T-helper 9 cell (primary cell): ENCODE measurements at places on chromosomes 3 and 15.
A peak's percentile ranks its signal among the peaks of the same experiment; 100 is the strongest.

GRCh38 chr3:156171281-156172267 lies 51.2 kb downstream of the KCNAB1 start:
- DNase-seq: no peak

- DNase-seq: no peak
Observed at GRCh38 chr3:131728898-131729642, 226.3 kb upstream of the MRPL3 start.

- DNase-seq: no peak
Observed at GRCh38 chr3:10341901-10342398, 21.0 kb upstream of the SEC13 start.

- no peak for DNase-seq
Observed at GRCh38 chr15:38755718-38756117, 191.1 kb upstream of the RASGRP1 start.

DNA sequence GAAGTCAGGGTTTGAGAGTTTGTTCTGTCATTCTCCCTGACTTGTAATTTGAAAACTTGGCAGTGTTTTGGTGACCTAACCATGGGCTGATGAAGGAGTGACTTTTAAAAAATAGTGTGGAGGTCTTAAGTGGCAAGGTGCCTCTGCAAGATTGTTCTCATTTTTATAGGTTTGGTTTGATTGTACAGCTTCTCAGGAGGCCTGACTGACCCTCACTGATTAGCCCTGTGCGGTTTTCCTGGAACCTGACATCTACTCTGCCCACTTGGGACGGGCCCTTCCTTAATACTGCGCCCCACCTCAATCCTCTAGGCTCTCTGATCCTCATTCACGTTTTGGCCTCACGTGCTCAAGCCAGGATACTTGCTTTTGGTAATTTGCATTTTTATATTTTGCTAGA lies 2.8 kb downstream of the UBE2E1 start:
- DNase-seq: no peak

GRCh38 chr15:92901995-92902394 lies 1.9 kb downstream of the CHD2 start:
- DNase-seq: no peak

DNA sequence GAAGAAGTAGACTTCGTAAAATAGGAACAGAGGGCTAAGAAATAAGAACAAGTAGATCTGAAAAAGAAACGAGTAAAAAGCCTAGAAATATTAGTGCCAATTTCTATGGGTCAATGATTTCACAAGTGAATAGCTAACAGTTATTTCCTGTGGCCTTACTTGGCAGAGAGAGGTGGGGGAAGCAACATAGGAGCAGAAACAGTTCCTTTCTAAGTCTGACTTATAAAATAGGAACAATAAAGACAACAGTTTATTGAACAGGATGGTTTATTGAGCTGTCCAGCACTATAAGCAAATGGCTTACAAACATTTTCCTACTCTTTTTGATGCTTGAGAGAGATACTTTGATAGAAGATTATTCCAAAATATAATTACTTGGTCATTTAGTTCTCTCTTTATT lies 37.9 kb downstream of the AGTR1 start:
- no peak for DNase-seq

GRCh38 chr15:65790694-65791334 lies 1.3 kb downstream of the DENND4A start:
- no peak for DNase-seq

GRCh38 chr3:30685267-30685667 lies 78.9 kb downstream of the TGFBR2 start:
- no peak for DNase-seq

- no peak for DNase-seq
Observed at GRCh38 chr3:127706785-127707351, 34.1 kb downstream of the ABTB1 start.

GRCh38 chr3:12969486-12969885 lies 103.7 kb downstream of the IQSEC1 start:
- DNase-seq: no peak

GRCh38 chr15:68209735-68210408 lies 4.7 kb upstream of the CALML4 start:
- DNase-seq: no peak

DNA sequence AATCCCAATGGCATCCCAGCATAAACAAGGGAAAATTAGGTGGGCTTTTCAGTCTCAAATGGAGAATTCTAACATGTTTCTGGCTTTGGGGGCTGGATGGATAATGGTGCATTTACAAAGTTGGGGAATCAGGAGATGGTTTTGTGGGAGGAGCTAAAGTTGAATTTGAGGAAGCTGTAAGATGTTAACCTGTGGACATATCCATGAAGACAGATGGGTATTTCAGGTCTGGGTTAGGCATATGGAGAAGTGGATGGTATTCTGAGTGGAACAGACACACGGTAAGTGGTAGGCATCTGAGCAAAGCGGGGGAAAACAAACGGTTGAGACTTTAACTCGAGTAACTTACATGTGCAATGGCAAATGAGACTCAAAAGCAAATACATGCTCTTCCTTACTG lies 1.7 kb upstream of the LMLN start:
- DNase-seq: no peak

DNA sequence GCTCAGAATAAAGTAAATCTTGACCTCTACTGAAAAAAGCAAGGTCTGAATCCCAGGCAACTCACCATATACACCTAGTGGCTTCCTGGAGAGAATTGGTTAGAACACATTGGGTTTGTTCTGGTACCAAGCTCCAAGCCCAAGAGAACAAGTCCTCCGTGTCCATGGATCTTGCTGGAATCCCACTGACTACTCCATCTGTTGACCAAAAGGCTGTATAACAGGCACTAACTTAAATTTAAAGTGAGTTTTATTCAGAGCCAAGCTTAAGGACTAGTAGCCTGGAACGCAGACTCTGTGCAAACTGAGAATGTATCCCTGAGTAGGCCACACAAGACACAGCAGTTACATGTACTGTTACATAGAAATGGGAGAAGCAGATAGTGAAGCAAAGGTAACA lies 342.1 kb upstream of the LRRC3B start:
- DNase-seq: no peak

DNA sequence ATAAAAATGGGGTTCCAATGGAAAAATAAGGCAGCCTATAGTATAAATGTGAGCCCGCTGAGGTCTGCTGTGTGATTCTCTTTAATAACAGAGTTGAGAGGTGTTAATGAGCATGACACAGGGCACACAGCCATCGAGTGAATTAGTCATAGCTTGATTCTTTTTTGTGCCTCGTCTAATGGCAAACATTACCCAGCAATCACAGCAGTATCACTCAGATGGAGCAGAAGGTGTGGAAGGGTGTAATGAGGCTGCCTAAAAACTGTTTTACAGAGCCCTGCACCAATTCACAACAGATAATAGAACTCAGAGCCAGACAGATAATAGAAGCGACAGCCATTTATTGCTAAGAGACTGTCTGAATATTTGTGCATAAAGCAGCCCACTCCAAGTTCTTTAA lies 178.6 kb upstream of the TPRG1 start:
- no peak for DNase-seq

- DNase-seq: no peak
Observed at GRCh38 chr15:95684693-95685115, 645.8 kb upstream of the NR2F2 start.

DNA sequence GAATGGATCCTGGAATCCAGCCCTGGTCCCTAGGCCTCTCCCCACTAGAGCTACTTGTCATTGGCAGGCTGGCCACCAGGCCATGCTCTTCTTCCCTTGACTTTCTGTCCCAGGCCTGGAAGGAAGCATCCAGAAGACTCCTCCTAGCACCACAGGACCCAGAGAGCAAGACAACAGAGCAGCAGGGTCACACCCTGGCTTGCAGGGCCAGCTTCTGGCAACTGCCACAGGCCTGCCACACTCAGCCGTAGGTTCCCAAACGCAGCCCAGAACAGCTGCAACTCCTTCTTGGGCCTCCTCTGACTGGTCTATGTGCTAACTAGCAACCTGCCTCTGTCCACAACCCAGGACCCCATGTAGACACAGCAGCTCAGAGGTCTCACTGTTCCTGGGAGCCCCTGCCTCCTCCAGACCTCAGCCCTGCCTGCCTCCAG lies 36.8 kb upstream of the RPL32 start:
- no peak for DNase-seq

GRCh38 chr3:53079147-53079546 lies 33.3 kb upstream of the SFMBT1 start:
- no peak for DNase-seq

DNA sequence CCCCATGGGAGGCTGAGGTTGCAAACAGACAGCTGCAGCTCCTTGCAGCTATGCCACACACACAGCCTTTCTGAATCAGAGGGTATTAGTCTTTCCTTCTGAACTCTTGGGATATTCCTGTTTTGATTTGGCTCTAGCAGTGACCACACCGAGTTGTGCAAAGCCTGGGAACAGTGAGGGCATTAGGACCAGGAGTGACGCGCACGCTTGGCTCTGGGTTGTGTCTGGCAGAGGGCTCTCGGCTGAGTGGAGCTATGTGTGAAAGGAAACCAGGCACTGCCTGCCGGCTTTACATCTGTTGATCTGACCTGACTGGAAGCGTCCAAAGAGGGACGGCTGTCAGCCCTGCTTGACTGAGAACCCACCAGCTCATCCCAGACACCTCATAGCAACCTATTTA lies at the start of gene GALNT15:
Gene GALNT15, plus strand, starts transcription at position 292 of the 400 bp plus-strand sequence. CDS start 472 bp downstream, outside the sequence.
- DNase-seq: no peak

- no peak for DNase-seq
Observed at GRCh38 chr15:33211176-33211808, 16.8 kb upstream of the FMN1 start.

DNA sequence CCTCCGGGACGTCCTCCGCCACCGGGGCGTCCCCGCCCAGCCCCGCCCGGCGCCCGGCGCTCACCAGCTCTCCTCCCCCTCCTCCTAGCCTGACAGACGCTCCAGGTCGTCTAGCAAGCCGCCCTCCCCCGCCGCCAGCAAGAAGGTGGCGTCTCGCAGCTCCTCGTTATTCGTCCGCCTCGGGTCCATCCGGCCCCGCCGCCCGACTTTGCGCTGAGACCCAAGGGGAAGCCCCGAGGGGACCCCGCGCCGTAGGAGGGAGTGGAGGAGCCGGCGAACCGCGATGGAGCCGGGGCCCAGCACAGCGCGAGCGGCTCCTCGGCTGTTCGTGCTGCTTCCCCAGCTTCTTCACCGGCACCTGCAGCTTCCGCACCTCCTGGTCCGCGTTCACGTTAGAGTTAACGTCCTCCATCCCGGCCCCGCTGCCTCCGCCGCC lies 26.3 kb upstream of the MTHFS start:
- DNase-seq: peak; percentile 54

DNA sequence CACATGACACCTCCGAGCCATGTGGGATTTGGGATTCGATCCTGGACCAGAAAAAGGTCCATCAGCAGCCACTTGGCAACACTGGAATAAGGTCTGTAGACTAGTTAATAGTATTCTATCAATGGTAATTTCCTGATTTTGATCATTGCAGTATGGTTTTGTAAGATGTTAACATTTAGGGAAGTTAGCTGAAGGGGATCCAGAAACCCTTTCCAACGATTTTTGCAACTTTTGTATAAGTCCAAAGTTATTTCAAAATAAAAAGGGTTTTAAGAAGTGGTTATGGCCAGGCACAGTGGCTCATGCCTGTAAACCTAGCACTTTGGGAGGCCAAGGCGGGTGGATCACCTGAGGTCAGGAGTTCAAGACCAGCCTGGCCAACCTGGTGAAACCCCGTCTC lies 10.2 kb downstream of the BDH1 start:
- DNase-seq: no peak

DNA sequence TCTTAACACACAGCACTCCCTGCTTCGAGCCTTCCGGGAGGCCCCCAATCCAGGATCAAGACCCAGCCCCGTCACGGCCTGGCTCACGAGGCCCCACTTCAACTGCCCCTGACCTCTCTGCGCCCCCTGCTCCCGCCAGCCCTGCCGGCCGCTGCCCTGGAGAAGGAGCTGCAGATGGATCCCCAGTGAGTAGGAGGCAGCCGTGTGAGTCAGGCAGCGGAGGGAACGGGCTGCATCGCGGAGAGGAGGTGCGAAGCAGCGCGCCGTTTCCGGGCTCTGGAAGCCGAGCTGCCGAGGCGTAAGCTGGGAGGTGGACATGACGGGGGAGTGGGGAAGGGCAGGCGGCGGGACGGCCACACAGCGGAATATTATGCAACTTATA lies 133.4 kb downstream of the TPRA1 start:
- DNase-seq: no peak

DNA sequence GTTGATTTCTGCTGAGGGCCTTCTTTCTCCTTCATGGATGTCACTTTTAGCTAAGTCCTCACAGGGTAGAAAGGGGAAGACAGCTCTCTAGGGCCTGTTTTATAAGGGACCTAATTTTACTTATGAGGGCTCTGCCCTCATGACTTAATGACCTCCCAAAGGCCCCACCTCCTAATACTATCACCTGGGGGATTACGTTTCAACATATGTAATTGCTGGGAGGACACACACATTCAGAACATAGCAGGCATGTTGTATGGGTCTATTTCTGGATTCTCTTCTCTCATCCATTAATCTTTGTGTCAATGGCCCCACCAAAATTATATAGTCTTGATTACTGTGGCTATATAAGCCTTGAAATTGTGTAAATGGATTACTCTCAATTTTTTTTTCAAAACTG lies 255.0 kb downstream of the CLSTN2 start:
- DNase-seq: no peak

GRCh38 chr3:178518660-178519396 lies 17.4 kb upstream of the KCNMB2 start:
- DNase-seq: no peak

DNA sequence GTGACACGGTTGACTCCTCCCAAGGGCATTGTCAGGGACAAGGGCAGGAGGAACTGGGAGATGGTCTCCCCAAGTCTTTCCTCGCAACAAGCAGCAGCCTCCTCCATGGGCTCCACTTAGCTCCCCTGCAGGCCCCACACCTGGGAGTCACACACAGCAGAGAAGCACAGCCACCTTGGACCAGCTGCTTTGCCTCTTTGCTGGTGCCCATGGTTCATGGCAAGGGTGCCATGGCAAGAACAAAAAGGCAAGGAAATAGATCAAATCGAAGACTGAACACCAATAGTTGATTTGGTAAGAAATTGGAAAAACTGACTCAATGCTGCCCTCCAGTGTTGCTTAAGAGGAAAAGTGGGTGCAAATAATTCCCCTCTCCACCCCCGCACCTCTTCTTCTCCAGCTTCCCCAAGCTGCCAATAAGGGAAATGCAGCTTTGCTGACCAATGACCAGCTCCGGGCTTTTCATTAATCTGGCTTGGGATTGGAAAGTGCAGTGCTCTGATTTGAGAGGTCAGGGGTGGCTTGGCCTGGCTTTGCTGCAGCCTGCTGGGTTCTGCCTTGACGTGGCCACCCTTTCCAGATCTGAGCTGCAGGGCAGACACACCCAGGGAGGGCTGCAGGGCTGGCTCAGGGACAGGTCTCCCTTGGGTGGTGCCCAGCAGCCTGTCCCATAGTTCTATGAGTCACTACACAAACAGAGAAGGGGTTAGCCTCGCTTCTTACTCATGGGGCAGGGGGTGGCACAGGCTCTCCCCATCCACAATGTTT lies 162.0 kb downstream of the KLF13 start:
- DNase-seq: no peak

GRCh38 chr15:57045741-57046382 lies 127.4 kb downstream of the TCF12 start:
- DNase-seq: no peak

DNA sequence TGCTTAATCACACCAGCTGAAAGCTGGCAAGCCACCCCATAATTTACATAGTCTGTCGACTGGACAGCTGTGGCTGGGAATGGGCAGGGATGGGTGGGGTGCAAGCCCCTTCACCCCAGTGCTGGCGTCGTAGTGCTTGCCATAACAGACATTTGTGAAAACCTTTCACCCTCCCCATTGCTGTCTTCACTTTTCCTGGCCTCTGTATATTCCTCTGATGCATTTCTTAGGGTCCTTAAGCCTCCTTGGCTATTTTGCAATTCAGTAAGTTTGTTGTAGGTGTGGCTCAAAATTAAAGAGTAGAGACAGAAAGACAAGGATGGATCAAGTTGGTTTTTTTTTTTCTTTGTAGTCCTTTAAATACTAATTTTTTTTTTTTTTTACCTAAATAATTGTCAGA lies 383.3 kb upstream of the MCTP2 start:
- DNase-seq: no peak
